ENCODE measurements at places on chromosomes 12 and 14.

- no peak for DNase-seq
These were observed 26.7 kb upstream of the ETNK1 start for GRCh38 chr12:22598141-22598762.

GRCh38 chr12:1805441-1806081 lies 14.8 kb upstream of the LRTM2 start:
- no peak for DNase-seq

DNA sequence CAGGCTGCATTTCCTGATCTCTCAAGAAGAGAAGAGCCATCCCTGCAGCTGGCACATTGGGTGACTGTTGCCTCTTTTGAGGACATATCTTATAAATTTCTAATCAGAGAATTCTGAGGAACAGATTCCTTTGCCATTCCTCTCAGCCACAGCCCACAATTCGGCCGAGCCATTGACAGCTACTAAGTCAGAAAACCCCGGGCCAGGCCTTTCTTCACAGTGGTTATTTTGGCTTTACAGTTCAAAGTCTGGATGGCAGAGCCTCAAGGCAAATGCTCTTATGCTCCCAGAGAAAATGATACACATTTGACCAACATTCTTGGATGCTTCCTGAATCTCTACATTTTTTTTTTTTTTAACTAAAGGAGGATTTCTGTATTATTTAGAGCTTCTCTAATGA lies 138.4 kb upstream of the FRMD6 start:
- DNase-seq = no peak

- no peak for DNase-seq
These were observed 5.4 kb downstream of the PSMD9 start for GRCh38 chr12:121893961-121894460.

- no peak for DNase-seq
These were observed 29.7 kb downstream of the CCDC88C start for GRCh38 chr14:91387951-91388381.

DNA sequence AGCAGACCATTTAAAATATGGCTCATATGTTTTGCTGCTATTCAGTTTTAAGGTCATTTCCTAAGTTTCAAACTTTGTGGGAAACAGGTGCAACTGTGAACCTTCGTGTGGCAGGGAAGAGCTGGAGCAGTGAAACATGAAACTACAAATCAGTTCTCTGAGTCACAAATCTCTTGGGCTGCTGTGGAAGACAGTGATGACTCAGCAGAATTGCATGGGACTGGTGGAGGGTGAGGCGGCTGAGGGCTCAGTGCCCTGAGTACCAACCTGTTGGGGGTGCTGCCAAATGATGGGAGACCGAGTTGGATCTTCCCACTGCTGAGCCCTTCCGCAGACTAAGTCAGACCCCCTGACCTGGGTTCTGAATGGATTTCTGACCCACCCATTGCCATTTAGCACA lies 8.4 kb upstream of the CALM1 start:
- no peak for DNase-seq

DNA sequence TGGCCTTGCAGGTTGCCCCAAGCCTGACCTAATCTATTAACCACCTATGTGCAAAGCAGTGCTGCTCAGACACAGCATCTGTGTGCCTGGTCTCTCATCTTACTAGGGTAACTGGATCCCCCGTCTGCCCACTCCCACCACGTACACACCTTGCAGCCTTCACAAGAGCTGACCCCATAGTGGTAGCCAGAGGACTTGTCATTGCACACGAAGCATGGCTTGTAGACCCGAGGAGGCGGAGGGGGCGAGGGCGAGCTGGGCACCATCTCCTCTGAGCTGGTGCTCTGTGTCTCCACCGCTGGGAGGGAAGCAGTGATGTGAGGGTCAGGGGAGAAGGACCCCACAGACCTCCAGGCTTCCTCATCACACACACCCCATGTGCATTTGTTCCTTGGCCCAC lies 8.4 kb upstream of the ITGB7 start:
- DNase-seq = no peak

DNA sequence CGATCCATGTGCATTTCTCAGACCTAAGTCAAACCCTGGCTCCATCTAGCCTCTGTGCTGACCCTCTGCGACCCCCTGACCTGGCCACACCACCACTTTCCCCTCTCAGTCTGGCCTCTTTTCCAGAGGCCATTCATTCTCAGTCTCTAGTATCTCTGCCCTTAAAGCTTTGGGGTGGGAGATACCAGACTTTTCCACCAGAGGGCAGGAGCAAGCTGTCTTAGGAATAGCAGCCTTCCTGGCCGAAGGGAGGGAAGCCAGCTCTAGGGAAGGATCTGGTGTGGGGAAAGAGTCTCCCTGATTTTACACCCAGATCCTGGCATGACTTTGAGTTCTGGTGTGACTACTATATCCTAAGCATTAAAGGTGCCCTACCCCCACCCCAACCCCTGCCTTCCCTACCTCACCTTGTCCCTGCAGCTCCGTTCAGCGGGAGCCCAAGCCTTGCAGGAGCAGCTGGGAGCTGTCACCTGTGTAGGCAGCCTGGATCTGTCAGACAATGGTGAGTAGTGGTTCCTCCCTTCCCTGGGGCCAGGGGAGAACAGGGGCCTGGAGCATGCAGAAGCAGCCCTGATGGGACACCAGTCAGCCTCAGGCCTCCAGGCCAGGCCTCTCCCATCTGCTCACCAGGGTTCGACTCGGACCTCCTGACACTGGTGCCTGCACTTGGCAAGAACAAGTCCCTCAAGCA lies 6.6 kb downstream of the CARMIL3 start:
- DNase-seq = no peak

- DNase-seq = no peak
These were observed 10.2 kb downstream of the FBXW8 start for GRCh38 chr12:116920939-116921338.

DNA sequence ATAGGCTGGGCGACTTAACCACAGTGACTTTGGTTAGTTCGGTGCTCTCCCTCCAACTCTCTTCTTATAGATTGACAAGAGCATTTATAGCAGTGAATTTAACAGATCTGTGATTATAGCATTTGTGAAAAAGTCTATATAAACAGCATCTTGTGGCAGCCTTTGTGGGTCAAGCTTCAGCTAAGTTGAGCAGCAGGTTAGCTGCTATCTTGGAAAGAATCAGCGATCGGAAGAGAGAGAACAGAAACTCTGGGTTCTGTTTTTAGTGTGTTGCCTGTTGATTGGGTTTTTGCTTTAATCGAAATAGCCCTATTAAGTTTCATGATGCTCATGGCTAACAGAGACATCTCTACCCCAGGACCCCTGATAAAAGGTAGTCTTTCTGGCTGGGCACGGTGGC lies 20.2 kb downstream of the EVL start:
- no peak for DNase-seq

GRCh38 chr12:116299665-116300328 lies 22.3 kb upstream of the MED13L start:
- no peak for DNase-seq

DNA sequence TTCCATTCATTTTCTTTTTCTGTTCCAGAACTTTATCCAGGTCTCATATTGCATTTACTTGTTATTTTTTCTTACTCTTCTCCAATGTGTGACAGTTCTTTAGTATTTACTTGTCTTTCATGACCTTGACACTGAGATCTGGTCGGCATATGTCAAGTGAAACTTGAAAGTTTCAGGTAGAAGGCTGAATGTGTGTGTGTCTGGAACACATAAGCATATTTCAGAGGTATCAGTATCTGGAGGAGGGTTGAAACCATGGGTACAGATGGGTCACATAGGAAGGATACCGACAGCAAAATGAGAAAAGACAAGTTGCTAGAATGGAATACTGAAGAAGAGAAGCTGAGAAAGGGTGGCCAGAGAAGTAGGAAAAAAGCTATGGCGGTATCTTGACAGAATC lies 22.5 kb upstream of the PTGDR start:
- DNase-seq = no peak

GRCh38 chr12:53484686-53485575 lies 14.3 kb downstream of the MAP3K12 start:
- DNase-seq = no peak

- DNase-seq = no peak
These were observed 25.0 kb upstream of the HMGA2 start for GRCh38 chr12:65799331-65799730.

DNA sequence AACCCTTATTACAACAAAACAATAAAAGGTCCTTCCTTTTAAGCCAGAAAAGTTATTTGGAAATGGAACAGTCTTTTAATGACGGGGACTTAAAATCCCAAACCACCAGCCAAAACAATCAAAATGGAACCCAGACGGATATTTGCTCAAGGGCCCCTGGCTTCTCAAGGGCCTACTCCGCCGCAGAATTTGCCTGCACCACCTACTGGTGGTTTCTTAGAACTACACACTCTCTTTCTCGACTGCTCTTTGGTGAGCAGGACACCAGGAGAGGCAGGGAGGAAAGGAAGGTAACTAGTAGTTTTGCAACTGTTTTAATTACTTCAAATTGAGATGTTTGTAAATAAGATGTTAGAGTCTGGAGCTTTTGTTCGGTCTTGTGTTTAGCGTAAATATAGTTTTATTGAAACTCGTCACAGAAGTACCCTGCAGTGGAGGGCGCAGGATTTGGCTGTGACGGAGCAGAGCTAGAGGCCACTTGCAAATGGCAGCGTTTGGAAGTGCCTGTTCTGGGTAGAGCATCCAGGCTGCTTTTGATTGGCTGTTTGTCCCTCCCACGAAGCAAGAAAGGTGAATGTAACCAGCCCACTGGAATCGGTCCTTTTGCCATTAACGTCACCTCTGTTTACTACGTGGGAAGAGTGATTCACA lies 238.5 kb downstream of the CACNA1C start:
- no peak for DNase-seq

DNA sequence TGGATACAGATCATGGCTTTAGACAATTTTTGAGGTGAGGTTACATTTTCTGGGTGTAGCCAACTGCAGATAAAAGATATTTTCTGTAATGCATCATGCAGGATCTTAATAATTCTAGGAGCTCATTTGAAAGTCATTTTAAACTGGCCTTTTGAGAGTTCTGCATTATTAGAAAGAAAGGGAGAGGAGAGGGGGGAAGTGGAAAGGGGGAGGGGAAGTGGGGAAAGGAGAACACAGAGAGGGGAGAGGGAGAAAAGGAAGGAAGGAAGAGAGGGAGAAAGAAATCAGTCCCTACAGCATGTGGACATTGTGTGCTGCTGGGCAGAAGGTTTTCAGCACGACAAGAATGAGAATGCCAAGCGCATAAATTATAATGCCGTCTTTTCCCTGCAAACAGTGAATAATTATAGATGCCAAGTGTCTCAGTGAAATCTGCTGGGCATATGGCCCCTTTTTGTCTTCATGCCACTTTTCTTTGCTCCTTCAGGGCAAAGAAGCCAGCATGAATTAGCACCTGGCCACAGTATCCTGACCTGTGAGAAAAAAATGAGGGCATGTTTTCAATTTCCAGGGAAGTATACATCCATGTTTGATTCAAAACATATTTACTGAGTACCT lies 22.7 kb upstream of the PPP2R5C start:
- DNase-seq = no peak

- DNase-seq = no peak
These were observed 62.3 kb downstream of the FOS start for GRCh38 chr14:75340921-75341320.

DNA sequence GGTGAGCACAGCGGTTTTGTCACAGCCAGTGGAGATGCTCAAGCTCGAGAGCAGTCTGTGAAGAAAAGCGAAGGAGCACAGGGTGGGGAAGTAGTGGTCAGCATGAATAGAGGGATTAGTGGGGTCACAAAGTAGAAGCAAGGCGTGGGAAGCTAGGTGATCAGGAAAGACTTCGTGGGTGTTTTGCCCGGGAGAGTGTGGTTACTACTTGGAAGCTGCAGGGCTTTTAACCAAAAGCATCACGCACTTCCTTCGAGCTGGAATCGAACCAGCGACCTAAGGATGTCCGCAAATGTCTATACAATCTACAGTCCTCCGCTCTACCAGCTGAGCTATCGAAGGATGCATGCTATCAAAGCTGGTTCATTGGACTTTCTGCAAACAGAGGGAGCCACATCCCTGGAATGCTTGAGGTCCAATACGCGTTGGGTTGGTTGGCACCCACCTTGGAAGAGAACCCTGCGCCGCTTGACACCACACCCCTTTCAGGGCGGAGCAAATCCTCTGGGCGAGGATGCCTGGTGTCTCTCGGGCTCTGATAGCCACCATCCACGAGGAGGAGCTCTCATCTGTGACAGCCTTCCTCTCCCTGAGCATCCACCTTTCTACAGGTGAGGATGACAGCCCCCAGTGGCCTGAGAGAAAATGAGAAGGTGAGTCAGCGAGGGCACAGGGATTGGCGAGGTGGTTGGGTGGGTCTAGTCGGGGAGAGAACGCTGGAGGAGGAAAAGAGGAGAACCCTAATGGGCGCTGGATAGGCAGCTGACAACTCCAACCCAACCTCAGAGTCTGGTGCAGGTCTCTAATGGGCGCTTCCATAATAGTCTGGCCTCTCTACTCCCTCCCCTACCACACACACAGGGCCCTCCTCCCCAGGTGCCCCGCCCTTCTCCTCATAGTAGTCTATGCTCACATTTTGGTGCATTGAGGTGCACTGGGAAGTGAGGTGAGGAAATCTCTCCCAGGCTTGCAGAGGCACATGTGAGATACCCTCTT lies 16.0 kb upstream of the OR6S1 start:
- DNase-seq = no peak

DNA sequence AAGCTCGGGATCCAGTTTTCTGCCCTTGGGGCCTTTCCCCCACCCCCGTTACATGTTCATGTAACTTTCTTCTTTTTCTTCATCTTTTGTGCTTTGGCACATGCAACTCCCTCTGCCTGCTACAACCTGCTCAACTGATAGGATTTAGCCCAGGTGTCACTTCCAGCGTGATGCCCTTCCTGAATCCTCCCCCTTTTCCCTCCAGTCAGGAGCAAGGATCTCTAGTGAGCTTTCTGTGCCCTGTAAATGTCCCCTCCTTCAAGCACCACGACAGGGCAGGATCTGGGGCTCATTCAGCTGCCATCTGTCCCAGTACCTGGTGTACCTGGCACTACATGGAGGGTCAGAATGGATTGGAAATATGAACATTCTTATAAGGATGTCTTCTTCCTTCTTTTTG lies 15.3 kb downstream of the PELI2 start:
- no peak for DNase-seq

DNA sequence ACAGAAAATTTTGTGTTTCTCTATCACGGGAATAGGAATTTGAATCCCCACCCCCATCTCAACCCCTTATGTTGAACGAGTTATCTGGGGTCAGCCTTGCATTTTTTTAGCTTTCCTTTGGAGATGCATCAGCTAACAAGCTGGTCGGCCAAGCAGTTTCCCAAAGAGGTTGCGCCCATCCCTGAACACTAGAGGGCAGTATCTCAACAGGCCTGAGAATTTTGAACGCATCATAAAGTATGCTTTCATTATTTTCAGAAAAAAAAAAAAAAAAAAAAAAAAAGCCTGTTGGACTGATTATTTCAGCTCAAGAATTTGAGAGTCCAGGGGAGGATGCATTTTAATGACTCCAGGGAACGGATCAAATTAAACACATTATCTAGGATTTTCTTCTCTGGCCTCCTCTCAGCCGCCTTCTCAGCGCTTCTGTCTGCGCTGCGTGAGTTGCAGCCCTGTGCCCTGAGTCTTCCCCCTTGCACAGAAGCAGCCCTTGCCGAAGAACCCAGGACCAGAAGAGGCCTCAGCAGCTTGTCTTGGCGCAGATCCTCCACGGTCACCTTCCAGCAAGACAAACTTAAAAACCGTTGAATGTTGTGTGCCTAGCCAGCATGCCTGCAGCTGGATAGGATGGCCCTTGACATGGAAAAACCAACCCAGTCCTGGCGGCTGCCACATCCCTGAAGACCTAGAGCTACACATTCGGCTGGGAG lies 76.6 kb upstream of the GZMB start:
- peak; percentile 22 for DNase-seq

GRCh38 chr14:104150136-104151025 lies 12.0 kb downstream of the KIF26A start:
- no peak for DNase-seq
